Osteocyte (in vitro differentiated cells): ENCODE measurements at places on chromosomes 3 and 15. TPM values are rescaled to one million over a fixed set of nuclear protein-coding genes. Genes with fewer than 3 reads are reported as not detected.

GRCh38 chr15:74024687-74025086, 30.2 kb downstream of the PML start:
- no peak for DNase-seq

DNA sequence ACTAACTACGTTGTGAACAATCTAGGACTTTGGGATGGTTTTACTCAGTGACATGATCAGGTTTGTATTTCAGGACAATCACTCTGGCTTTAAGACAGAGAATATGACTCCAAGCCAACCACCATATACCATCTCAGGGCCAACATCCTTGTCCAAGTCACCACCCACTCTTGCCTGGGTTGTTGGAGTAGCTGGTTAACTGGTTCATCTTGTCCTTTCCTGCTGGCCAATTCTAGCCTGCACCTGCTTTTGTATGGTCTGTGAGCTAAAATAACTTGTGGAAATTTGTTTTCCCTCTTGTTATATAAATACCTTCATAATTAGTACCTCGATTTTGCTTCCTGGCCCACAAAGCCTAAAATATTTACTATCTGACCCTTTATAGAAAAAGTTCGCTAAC, 306.8 kb upstream of the STT3B start:
- no peak for DNase-seq

CAMP gene
- not detected in 2 replicates for total RNA-seq

DNA sequence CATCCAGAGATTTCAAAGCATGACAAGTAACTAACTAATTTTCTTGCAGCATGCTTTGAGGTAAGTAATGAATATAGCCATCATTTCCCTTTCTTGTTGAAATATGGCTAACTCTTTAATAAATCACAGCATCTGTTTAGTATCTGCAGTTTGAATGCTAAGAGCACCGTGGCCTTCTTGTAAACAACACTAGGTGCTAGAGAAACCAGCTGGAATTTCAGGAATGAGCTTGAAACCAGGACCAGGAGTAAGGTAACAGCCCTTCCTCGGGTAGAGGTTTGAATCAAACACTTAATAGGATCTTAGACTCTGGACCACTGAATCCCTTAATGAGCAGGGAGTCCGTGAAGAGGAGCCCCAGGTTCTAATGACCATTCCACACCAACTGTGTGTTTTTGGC, 13.6 kb downstream of the CALML4 start:
- no peak for DNase-seq

GOLGA8Q gene
- total RNA-seq = 1.3 and 1.6 TPM in 2 replicates

GRCh38 chr15:55297315-55297714, 7.7 kb upstream of the RAB27A start:
- no peak for DNase-seq

DNA sequence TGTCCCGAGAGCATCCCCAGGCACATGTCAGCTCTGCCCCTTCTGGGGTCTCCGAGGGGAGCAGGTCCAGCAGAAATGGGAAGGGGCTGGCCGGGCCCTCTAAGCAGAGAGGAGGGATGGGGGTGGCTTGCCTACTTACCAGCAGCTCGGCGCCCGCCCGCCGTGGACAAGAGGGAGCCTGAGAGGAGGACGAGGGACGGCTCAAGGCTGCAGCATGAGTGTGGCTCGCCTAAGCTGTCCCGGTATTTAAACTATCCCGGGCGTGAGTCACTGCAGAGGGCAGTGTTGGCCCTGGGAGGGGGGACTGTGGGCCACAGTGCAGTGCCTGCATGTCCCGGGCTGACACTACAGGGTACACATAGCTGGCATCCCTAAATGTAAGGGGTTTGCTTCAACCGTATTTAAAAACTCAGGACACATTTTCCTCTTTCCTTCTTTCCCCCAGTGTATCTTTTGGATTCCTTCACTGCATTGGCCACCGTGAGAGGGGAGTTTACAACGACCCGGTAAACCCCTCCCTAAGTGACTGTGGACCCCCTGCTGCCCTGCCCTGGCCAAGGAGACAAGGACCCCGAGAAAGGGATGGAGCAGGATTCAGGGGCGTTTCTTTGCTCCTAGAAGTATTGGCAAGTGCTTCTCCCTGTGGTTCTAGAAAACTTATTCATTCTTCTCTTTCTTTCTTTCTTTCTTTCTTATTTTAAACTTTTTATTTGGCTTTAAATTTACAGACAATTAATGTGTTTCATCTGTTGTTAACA, at the start of gene LRRC15:
Gene LRRC15, minus strand, starts transcription at position 222 of the 758 bp plus-strand sequence. CDS start 8,700 bp downstream, outside the sequence.
- no peak for DNase-seq

ECE2 gene
- not detected in 2 replicates for total RNA-seq

NOX5 gene
- total RNA-seq = not detected in 2 replicates

FGF12 gene
- not detected in 2 replicates for total RNA-seq

GRCh38 chr15:67188551-67189218, 65.8 kb downstream of the AAGAB start:
- DNase-seq = peak; percentile 81

GOLGA8K gene
- total RNA-seq = 0.75 and 1.7 TPM in 2 replicates

DNA sequence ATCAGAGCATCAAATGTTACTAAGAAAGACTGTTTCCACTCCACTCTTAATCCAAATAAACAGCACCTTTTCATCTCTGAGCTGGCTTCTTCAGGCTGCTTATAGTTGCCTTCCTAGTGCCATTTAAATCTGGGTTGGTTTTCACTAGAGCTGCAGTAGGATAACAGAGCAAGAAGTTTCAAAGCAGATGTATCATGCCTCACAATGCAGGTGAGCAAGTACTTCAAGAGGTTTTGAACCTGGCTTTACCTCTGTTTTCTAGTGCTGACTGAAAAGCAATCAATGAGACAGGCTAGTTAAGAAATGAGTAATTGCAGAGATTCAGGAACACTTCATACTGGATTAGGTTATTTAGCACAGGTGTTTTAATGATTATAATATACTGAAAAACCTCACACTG, 147.7 kb upstream of the SATB1 start:
- no peak for DNase-seq

DNA sequence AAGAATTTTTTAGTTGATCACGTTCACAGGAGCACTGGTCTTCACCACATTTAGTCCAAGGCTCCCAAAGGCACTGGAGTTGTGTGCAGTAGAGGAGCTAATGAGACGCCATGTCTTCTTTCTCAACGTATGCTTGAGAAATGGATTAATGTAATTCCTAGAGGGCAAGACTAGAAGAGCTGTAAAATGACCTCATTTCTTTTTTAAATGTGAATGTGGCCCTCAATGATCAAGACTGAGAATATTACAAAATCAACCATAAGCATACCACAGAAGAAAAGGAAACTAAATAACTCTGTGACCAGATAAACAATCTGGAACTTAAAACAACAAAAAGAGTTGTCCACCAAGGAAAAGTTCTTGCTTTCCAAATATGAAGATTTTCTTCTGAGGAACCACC, 112.1 kb upstream of the THBS1 start:
- DNase-seq = no peak

DNA sequence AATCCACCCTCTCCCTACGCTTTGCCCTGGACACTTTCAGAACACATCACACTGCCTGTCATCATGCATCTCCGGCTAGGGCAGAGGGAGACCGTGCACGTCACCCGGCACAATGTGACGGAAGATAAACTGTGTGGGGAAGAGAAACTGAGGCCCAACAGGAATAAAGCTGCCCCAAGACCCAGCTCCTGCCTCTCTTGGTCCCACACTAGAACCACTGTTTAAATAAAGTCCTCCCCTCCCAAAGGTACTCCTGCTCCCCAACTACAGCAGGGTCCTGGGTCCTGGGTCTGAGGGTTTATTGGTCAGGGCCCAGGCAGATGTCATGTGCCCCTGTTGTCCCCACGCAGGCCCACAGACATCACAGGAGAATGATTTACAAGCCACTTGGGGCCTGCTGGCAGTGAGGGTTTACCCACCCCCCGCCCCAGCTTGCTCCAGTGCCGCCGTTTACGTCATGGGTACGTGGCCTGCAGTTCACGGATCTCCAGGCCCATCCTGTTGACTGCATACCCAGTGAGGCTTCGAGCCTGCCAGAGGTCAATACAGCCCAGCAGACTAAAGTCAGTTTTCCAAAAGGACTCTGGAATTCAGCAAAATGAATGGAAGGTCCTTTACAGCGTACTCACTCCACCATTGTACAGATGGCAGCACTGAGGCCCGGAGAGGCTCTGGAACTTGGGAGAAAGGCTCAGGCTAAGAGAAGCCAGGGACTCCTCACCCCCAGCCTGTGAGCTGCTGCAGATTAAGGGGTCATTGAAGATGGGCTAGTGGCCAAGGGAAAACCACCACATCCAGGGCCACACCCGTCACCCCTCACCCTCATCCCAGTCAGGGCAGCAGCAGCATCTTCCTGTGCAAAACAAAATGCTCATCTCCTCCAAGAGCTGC, 23.2 kb downstream of the ALS2CL start:
- DNase-seq = no peak

HYAL1 gene
- 0.60 and 0.83 TPM in 2 replicates for total RNA-seq

EPHB1 gene
- 0.75 and 1.1 TPM in 2 replicates for total RNA-seq

GRCh38 chr3:35070088-35070487, 569.2 kb upstream of the ARPP21 start:
- DNase-seq = no peak

- DNase-seq = no peak
These were observed 78.6 kb downstream of the RNF13 start for GRCh38 chr3:149891621-149892020.

DNA sequence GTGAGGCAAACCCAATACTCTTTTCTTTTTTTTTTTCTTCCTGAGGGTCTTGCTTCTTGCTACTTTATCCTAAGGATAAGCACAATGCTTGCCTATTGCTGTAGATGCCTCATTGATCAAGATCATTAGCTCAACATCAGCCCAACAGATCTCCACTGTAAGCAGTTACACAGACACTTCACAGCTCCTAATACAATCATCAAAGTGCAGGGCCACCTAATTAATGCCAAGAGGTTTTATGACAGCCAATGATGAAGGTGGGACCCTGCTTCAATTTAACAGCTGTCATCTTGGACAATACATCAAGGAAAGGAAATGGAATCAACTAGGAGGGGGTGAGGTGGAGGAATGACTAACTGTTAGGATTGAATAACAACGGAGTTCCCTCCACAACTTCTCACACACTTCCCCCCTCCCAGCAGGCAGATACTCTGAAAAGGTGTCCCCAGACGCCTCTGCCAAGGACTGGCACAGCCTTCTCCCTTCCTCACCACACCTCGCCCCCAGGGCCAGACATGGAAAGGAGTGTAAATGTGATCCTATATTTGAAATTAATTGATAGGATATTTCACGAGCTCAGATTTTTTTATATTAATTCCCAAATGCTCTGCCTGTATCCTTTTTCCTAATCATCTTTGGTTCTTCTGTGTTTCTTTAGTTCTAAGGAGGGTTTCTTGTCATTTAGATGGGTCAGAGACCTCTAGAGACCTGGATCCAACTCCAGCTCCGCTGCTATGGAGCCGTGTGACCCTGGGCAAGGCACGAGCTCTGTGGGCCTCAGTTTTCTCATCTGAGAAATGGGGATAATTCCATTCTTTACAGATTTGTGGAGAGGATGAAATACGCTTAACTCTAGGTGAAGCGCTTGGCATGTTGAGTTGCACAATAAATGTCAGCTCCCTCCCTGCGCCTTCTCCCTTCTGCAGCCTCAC, 1.2 kb downstream of the DCLK3 start:
- no peak for DNase-seq

- no peak for DNase-seq
These were observed 156.1 kb upstream of the LRRFIP2 start for GRCh38 chr3:37330466-37330865.
